Cortex of kidney (tissue), 1 donor: ENCODE measurements at places on chromosomes 3 and 15.

- no peak for DNase-seq
Observed at GRCh38 chr3:2921903-2922302, 188.3 kb downstream of the IL5RA start.

DNA sequence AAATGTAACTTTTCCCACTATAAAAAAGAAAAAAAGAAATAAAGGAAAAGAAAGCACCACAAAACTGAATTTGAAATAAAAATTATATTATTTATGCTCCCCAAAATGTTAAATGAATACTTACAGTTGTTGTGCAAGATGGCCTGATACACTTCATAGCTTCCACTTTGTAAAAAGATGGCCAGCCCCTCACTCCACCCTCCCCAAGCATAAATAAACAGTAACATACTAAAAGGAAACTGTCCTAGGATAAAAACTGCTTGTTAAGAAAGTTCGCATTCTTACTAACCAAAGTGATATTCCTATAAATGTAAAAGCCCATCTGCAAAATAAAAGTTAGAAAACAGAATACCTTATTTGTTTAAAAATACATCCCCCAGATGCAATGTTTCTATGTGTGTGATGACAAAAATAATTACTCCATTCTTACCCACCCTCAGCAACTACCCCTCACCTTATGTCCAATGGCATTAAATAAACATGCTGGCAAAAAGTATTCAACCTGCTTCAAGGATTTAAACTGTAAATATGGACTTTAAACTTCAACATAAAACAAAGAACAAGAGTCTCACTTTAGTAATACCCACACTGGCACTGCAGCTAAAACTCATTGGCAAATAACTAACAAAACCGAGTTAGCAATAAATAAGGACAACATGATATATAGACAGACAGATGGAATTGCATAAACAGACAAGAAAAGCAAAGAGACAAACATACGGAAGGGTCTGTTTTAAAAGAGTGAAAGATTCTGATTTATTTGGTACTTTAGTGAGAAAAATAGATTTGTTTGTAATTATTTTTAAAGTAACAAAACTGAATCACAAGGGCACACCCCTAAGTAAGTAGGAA, 47.7 kb downstream of the ZBTB20 start:
- no peak for DNase-seq

- no peak for DNase-seq
Observed at GRCh38 chr3:113828600-113828999, 10.0 kb upstream of the GRAMD1C start.

- DNase-seq, result no peak
Observed at GRCh38 chr3:59313365-59313764, 263.5 kb upstream of the CFAP20DC start.

GRCh38 chr15:84398763-84399701, 163.5 kb downstream of the GOLGA6L4 start:
- no peak for DNase-seq
